ENCODE measurements at places on chromosomes 3 and 15.
A peak's percentile ranks its signal among the peaks of the same experiment; 100 is the strongest.

DNA sequence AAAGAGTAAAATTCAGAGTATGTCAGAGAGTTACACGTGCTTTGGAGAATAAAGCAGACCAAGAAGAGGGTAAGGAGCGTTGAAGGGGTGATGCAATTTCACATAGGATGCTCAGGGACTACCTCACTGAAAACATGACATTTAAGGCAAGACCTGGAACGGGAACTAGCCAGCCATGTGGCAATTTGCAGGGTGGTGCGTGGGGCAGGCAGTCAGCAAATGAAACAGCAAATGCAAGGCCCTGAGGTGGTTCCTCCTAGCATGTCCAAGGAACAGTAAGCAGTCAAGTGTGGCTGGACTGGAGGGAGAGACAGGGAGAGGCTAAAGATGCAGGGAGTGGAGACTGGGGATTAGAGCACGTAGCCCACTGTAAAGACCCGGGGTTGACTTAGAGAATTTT is 146.1 kb upstream of the LPP start:
- DNase-seq = no peak

GRCh38 chr3:59812237-59813147 is 762.7 kb upstream of the CFAP20DC start:
- DNase-seq = no peak

- DNase-seq = no peak
These were observed 92.3 kb upstream of the MRPS22 start for GRCh38 chr3:139251529-139251928.

DNA sequence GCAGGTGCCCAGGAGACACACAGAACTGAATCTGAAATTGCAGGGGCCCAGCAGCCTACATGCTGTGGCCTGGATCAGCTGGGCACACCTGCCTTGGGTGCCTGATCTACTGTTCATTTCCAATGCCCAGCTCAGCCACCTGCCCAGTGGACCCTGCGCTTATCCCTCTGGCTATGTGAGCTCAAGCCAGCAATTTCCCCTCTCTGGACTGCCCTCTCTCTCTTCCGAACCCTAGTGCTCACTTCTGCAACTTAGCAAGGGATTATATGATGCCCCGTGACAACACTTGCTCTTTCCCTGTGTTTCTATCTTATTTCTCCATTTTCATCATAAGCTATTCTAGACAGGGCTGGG is 276.0 kb downstream of the UACA start:
- no peak for DNase-seq

DNA sequence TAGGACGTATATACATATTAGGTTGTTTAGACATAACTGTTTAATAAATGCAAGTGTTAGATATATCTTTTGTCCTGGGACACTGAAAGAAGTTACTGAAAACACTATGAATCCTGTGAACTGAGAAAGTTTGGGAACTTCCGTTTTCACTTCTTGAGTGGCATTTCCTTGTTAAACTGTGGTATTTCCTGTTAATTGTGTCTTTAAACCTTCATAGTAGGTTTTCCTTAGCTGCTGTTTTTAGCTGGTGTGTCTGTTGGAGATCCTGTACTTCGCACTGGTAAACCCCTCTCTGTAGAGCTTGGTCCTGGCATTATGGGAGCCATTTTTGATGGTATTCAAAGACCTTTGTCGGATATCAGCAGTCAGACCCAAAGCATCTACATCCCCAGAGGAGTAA is 37.1 kb downstream of the ATP6V1A start:
- DNase-seq = no peak

DNA sequence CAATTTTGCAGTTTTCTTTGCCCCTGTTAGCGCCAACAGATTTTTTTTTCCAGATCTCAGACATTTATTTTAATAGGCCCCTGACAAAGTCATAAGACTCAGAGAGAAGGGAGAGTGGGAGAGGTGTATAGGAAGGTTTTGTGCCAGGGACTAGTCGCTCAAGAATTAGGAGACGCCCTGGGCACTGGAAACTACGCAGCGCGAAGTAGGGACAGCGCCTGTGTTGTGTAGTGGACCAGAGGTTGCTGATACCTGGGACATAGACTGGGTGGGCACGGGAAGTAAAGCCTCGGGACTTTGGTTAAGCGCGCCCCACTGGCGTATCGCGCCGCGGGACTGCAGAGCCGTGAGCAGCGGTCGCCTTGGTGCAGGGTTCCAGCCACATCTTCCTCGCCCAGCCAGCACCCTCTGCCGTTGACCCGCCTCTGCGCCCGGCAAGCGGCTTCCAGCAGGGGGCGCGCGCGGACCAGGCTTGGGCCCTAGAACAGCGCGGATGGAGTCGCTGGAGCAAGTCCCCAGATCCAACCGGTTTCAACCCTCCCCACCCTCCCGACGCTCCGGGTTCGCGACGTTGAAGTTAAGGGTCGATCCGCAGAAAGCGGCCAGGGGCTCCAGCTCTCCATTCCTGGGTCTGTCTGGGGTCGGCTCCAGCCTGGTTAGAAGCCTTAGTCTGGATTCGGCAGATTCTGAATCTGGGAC is 3.0 kb upstream of the ISLR2 start:
- DNase-seq = peak; percentile 78

DNA sequence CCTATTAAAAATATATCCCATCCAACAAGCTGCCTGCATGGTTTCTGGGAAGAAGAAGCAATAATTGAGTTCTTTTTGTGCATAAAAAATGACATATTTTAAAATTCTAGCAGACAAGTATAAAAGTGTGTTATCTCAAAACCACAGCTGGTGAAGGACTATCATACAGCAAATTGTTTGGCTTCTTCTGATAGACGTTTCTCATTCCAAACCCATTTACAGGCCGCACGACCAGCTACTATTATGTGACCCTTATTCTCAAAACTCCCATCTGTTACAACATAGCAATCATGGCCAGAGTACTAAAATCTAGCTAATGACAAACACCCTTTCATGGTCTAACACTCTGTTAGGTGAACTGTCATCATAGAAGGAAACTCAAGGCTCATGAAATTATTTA is 21.7 kb downstream of the ETFA start:
- no peak for DNase-seq

GRCh38 chr3:128573707-128574162 is 76.9 kb downstream of the RPN1 start:
- DNase-seq = no peak

DNA sequence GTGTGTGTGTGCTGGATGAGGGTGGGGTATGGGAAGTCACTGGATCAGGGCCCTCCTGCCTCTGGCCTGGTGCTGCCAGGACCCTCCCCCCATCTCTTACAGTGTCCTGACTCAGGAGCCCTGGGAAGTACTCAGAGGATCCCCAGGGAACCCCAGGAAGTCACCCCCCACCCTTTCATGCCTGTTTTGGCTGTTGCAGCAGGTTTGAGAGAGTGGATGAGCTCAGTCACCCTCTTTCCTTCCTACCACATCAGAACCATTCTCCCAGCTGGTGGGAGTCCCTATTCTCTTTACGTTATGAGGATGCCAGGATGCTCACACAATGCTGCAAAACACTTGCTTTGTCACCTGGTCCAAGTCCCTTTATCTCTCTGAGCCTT is 59.0 kb downstream of the BDH1 start:
- DNase-seq = no peak

DNA sequence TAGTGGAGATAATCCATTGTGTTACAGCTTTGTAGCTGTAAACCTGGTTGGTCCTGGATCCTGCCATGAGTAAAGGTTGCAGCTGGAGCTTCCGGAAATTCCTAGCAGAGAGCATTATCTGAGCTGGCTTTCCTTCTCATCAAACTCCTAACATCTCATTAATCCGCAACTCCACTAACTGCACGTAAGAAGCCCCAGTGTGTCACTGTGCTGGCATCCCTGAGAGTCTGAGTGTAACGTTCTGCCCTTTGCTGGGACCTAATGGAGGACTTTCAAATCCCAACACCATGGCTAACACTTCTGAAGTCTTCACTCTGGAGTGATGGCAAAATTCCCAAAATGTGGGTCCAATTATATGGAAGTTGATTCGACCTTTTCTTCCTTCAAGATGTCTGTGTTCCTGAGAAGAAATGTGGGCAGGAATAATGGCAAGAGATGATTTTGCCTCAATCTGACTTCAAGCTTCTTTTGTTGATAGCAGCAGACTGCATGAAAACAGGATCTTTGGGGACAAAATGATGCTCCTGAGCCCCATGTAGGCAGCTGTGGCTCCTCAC is 9.6 kb upstream of the TRPM1 start:
- no peak for DNase-seq

GRCh38 chr3:104901396-104901795 is 465.3 kb upstream of the ALCAM start:
- no peak for DNase-seq

DNA sequence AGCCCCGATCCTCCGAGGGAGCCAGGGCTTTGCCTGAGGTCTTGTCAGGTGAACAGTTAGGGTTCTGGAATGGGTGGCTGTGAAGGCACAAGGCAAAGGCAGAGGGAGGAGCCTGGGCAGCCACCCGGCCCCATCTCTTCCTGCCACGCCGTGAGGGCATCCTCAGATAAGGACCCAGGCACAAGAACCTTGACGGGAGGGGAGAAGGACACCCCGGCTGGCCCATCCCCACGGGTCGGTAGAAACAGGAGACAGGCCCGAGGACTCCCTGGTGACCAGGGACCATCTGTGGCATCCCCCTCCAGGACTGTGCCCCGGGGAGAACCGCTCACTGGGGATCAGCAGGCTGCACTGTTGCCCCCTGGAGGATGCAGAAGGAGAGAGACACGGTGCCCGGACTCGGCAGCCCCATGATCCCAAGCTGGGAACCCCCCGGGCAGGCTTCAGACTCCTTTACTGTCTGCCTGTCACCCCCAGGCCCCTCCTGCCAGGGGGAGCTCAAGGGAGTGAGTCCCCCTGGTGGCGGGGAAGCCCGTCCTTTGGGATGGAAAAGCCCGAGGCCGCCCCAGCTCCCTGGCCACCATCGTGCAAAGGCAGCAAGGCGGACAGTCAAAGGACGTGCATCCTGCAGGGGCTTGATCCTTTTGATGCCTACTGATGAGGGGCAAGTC is 12.3 kb upstream of the PCSK6 start:
- DNase-seq = peak; percentile 17

DNA sequence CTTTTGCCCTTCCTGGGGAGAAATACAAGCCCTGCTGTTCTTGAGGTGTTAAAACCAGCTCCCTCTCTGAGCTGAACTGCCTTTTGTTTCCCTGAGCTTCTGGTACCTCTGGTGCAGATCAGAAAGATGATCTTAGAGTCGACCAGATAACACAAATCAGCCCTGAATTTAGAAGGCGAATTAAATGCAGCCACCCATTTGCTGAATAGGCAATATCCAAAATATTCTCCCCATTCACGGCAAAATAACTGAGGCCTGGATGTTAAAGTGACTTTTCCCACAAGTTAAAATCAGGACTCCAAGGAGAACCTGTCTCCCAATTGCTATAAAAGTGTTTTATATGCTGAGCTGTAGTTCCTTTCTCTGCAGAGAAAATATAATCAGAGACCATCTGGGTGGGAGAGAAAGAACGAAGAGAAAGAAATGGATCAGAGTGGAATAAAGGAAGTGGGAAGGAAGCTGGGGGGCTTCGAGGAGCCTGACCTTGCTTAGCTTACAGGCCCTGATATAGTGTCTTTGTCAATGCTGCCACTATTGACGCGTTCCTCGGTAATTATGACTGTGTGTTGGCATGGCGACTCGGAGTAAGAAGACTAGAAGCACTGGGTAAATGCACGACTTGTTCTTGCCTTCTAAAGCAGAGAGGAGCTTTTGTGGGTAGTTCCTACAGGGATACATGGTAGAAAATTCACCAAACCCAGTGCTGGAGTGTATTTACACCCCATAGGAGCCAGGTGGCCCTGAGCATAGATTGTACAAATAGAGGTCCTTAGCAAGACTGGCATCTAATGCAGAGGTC is 47.5 kb upstream of the POLG start:
- DNase-seq = no peak

DNA sequence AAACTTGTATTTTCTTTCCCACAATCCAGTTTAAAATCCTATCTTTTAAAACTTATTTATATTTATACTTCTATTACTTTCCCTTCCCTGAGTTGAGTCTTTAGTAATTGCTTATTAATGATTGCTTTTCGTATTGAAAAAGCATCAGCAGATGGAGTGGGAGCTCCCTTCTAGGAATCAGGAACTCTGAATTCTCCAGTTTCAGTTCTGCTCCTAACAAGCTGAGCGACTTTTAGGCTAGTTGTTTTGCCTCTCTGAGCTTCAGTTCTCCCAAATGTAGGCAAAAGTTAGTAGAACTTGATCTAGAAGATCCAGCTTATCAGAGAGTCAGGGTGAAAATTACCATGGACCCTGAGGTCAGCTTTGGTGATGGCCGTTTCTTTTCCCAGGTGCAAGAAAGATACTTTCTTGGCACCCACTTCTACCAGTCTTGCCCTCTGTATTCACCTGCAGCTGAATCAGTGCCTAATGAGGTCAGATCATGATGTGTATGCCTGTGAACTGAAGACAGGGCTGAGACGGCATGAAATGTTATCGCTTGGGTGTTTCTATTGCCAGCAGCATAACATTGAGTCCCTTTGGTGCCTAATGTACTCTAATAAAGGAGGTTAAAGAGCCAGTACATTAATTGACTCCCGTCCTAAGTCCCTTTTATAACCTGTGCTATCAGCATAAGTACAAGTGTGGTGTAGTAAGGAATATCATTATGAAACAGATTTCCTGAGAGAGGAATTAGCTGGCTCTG is 194.5 kb upstream of the TBC1D5 start:
- DNase-seq = no peak

- no peak for DNase-seq
These were observed 134.1 kb downstream of the RPLP1 start for GRCh38 chr15:69586721-69587120.

DNA sequence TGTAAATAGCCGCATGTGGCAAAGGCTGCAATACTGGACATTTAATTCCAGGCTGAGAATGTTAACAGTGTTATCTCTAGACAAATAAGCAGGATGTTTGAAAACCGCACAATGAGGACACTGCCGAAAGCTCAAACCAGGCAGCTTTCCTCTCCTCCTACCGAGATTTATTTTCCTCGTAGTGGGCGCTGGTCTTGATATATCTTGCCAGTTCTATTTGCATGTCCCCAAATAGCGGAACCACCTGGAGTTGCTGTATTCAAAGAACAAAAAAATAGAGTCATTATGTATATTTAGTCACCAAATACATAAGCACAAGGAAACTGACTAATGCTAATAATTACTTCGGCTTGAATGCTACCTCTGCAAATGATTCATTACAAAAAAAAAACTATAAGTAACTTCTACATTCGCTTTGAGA is 46.5 kb downstream of the CYFIP1 start:
- DNase-seq = no peak
